ENCODE measurements at places on chromosomes 12 and 14. TPM values are rescaled to one million over a fixed set of nuclear protein-coding genes. Genes with fewer than 3 reads are reported as not detected.

Gene GSG1
- not detected for total RNA-seq

Gene ANKRD33
- 0.32 TPM for total RNA-seq

Gene ADCY6
- 27.8 TPM for total RNA-seq

Gene SERPINA10
- not detected for total RNA-seq

Gene PRPH
- not detected for total RNA-seq

Gene RNASE1
- total RNA-seq, result 33.5 TPM

Gene ARHGAP9
- total RNA-seq, result not detected

Gene RD3L
- total RNA-seq, result not detected

Gene POTEG
- not detected for total RNA-seq

Gene SRRM4
- total RNA-seq, result not detected

Gene CISTR
- total RNA-seq, result not detected

Gene DDX55
- 19.0 TPM for total RNA-seq

Gene EPYC
- not detected for total RNA-seq

Gene KERA
- total RNA-seq, result not detected

Gene NUAK1
- total RNA-seq, result 61.4 TPM

Gene TMPRSS12
- total RNA-seq, result not detected

Gene GRIP1
- 0.32 TPM for total RNA-seq

Gene KRT2
- not detected for total RNA-seq

Gene GPD1
- total RNA-seq, result not detected

Gene TRIM9
- total RNA-seq, result not detected

Gene PROX2
- total RNA-seq, result not detected

All from epithelial cell of umbilical artery (primary cell).